Mesendoderm (in vitro differentiated cells): ENCODE measurements at places on chromosomes 7 and 10.

- DNase-seq, result no peak
- H3K27me3 ChIP-seq, result no peaks in the 10 kb centered on the region
- H3K36me3 ChIP-seq, result no peaks in the 10 kb centered on the region
Measured at GRCh38 chr7:66297579-66297978, 92.4 kb downstream of the TPST1 start.

- DNase-seq, result no peak
- no peaks in the 10 kb centered on the region for H3K27me3 ChIP-seq
- no peaks in the 10 kb centered on the region for H3K4me1 ChIP-seq
- no peak overlapping the region for H3K27ac ChIP-seq
- no peaks in the 10 kb centered on the region for H3K36me3 ChIP-seq
- H3K4me3 ChIP-seq, result no peak overlapping the region
Measured at GRCh38 chr7:2894118-2894940, 50.2 kb upstream of the GNA12 start.

DNA sequence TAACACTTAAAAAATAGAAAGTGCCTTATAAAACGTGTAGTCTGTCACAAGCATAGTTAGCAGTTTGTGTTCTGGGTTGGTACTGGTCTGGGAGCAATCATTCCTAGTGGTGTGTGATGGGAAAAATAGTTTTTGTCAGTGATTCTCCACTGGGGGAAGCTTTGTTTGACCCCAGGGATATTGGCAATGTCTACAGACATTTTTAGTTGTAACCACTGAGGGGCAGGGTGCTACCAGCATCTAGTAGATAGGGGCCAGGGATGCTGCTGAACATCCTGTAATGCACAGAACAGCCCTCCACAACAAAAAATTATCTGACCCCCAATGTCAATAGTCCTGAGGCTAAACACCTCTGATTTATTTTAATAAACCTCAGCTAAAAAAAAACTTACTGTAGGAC is 51.6 kb upstream of the CREB5 start:
- H3K4me3 ChIP-seq, result no peak overlapping the region
- DNase-seq, result peak; percentile 38
- no peaks in the 10 kb centered on the region for H3K27me3 ChIP-seq
- H3K4me1 ChIP-seq, result no peaks in the 10 kb centered on the region
- H3K27ac ChIP-seq, result no peak overlapping the region

GRCh38 chr7:1240517-1241257 is 8.0 kb downstream of the UNCX start:
- H3K4me3 ChIP-seq, result no peak overlapping the region
- no peaks in the 10 kb centered on the region for H3K36me3 ChIP-seq
- peaks cover 93% of the 10 kb centered on the region for H3K27me3 ChIP-seq
- peak; percentile 58 for DNase-seq

GRCh38 chr10:75272896-75273295 is 37.1 kb upstream of the COMTD1 start:
- no peak overlapping the region for H3K27ac ChIP-seq
- no peaks in the 10 kb centered on the region for H3K27me3 ChIP-seq
- no peak overlapping the region for H3K4me3 ChIP-seq
- H3K4me1 ChIP-seq, result no peaks in the 10 kb centered on the region
- no peaks in the 10 kb centered on the region for H3K36me3 ChIP-seq
- DNase-seq, result no peak

GRCh38 chr7:69246758-69247157 is 351.5 kb upstream of the AUTS2 start:
- peaks cover 2% of the 10 kb centered on the region for H3K4me1 ChIP-seq
- no peak overlapping the region for H3K27ac ChIP-seq
- peaks cover 2% of the 10 kb centered on the region for H3K27me3 ChIP-seq
- no peak for DNase-seq
- H3K36me3 ChIP-seq, result no peaks in the 10 kb centered on the region
- no peak overlapping the region for H3K4me3 ChIP-seq

- no peaks in the 10 kb centered on the region for H3K4me1 ChIP-seq
- no peak for DNase-seq
- H3K27ac ChIP-seq, result no peak overlapping the region
- H3K27me3 ChIP-seq, result no peaks in the 10 kb centered on the region
- H3K4me3 ChIP-seq, result peak overlapping the region; percentile 99
- peaks cover 2% of the 10 kb centered on the region for H3K36me3 ChIP-seq
Measured at GRCh38 chr10:68333440-68334431, 1.0 kb upstream of the PBLD start.

- no peaks in the 10 kb centered on the region for H3K27me3 ChIP-seq
- no peak overlapping the region for H3K4me3 ChIP-seq
- no peak overlapping the region for H3K27ac ChIP-seq
Measured at GRCh38 chr7:90896458-90896857, 300.3 kb downstream of the CDK14 start.

- no peak overlapping the region for H3K27ac ChIP-seq
- no peaks in the 10 kb centered on the region for H3K4me1 ChIP-seq
- H3K27me3 ChIP-seq, result no peaks in the 10 kb centered on the region
- H3K36me3 ChIP-seq, result no peaks in the 10 kb centered on the region
- H3K4me3 ChIP-seq, result no peak overlapping the region
Measured at GRCh38 chr7:158976468-158976848, 120.1 kb downstream of the DYNC2I1 start.

- H3K4me3 ChIP-seq, result no peak overlapping the region
- H3K27ac ChIP-seq, result no peak overlapping the region
- DNase-seq, result no peak
- H3K27me3 ChIP-seq, result no peaks in the 10 kb centered on the region
Measured at GRCh38 chr10:72133517-72133916, 45.2 kb upstream of the SPOCK2 start.

GRCh38 chr10:9681655-9682054 is 1336.0 kb upstream of the CELF2 start:
- H3K27me3 ChIP-seq, result no peaks in the 10 kb centered on the region
- H3K36me3 ChIP-seq, result no peaks in the 10 kb centered on the region
- no peak overlapping the region for H3K4me3 ChIP-seq
- no peak for DNase-seq

DNA sequence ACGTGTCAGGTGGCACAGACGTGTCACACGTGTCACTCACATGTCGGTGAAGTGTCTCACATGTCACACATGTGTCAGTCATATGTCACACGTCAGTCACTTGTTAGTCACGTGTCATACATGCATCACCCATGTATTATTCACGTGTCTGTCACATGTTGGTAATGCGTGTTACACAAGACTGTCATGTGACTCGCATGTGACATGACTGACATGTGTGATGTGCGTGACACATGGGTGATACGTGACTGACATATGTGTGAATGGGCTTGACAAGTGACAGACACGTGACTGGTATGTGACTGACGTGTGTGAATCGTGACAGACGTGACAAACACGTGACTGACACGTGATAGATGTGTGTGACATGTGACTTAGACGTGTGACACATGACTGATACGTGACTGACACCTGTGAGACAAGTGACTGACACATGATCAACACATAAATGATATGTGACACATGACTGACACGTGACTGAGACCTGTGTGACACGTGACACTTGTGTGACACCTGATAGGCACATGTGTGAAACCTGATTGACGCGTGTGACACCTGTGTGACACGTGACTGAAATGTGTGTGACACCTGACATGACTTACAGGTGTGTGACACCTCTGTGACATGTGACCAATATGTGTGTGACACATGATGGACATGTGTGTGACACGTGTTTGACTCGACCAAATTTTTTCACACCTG is 56.1 kb downstream of the ZNF92 start:
- H3K27ac ChIP-seq, result no peak overlapping the region
- no peaks in the 10 kb centered on the region for H3K4me1 ChIP-seq
- no peaks in the 10 kb centered on the region for H3K36me3 ChIP-seq
- no peaks in the 10 kb centered on the region for H3K27me3 ChIP-seq

DNA sequence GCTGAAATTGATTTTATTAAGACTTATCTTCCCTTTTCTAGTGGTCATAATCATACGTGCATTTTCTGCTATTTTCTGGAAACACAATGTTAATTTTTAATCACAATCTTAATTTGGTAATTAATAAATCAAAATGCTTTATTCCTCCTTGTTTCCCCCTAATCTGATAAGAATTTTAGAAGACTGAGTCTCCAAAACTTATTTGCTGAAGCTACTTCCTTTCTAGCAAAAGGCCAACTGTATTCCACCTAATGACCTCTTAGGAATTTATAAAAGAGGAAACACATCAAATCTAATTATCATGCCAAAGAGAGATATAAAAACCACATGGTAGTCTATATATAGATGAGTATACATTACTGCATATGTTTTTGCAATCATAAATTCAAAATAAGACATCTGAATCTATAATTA is 140.6 kb downstream of the GNAI1 start:
- H3K27ac ChIP-seq, result no peak overlapping the region
- H3K27me3 ChIP-seq, result no peaks in the 10 kb centered on the region
- H3K36me3 ChIP-seq, result no peaks in the 10 kb centered on the region
- no peak overlapping the region for H3K4me3 ChIP-seq

DNA sequence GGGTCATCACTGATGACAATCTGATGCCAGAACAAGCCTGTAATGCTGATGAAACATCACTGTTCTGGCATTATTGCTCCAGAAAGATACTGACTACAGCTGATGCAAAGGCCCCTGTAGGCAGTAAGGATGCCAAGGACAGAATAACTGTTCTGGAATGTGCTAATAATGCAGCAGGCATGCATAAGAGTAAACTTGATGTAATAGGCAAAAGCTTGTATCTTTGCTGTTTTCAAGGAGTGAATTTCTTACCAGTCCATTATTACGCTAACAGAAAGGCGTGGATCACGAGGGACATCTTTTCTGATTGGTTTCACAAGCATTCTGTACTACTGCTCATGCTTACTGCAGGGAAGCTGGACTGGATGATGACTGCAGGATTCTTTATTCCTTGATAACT is 18.7 kb downstream of the LCOR start:
- H3K4me1 ChIP-seq, result no peaks in the 10 kb centered on the region
- peak; percentile 42 for DNase-seq
- H3K36me3 ChIP-seq, result no peaks in the 10 kb centered on the region
- no peak overlapping the region for H3K4me3 ChIP-seq
- no peak overlapping the region for H3K27ac ChIP-seq

- no peak overlapping the region for H3K4me3 ChIP-seq
- no peaks in the 10 kb centered on the region for H3K27me3 ChIP-seq
- no peak overlapping the region for H3K27ac ChIP-seq
- no peaks in the 10 kb centered on the region for H3K4me1 ChIP-seq
- H3K36me3 ChIP-seq, result no peaks in the 10 kb centered on the region
Measured at GRCh38 chr10:112497347-112497950, 50.4 kb downstream of the VTI1A start.

GRCh38 chr10:45023426-45023825 is 22.7 kb downstream of the ZNF22 start:
- H3K36me3 ChIP-seq, result no peaks in the 10 kb centered on the region
- H3K4me1 ChIP-seq, result no peaks in the 10 kb centered on the region
- H3K27ac ChIP-seq, result no peak overlapping the region
- DNase-seq, result no peak

DNA sequence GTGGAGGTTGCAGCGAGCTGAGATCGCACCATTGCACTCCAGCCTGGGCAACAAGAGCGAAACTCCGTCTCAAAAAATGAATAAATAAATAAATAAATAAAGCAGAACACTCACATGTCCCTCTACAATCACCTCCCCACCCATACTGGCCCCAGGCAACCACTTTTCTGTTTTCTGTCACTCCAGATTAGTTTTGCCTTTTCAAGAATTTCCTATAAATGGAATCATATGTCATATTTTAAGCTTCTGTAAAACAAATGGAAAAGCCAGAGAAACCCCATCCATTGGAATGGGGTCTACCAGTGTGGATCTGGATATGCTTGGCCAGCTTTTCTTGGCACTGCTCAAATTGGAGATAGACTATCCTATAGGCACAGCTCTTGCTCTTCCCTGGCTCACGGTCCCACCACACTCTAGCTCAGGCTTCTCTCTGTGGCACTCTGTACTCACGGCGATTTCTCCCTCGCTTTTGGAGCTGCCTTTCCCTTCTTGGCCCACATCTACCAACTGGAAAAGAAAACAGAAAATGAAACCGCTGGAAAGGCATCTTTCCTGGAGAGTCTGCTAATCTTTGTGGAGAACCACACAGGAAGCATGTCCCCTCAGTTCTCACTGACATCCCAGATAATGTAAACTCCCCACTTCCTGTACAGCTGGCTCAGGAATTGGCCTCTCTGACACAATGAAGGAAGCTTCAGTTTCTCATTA is 210.1 kb downstream of the JCAD start:
- H3K36me3 ChIP-seq, result no peaks in the 10 kb centered on the region
- H3K4me3 ChIP-seq, result no peak overlapping the region
- H3K27me3 ChIP-seq, result no peaks in the 10 kb centered on the region
- no peaks in the 10 kb centered on the region for H3K4me1 ChIP-seq

DNA sequence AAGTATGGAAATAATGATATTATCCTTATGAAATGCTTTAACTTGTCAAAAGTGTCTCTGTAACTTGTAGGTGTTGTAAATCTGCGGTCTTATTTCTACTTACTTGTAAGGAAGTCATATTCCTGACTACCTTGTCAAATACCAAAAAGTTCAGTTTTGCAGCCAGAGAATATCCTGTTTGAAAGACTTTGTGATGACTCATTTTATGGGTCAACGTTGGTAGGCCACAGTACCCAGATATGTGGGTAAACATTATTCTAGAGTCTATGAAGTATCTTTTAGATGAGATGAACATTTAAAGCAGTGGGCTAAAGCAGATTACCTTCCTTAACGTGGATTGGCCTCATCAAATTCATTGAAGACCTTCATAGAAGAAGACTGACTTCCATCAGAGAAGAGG is 195.3 kb downstream of the PPP1R9A start:
- H3K36me3 ChIP-seq, result no peaks in the 10 kb centered on the region
- no peaks in the 10 kb centered on the region for H3K4me1 ChIP-seq
- H3K27ac ChIP-seq, result no peak overlapping the region

GRCh38 chr7:116334555-116334954 is 124.2 kb downstream of the TES start:
- H3K27ac ChIP-seq, result no peak overlapping the region
- no peaks in the 10 kb centered on the region for H3K36me3 ChIP-seq

GRCh38 chr10:82162549-82163195 is 287.7 kb downstream of the NRG3 start:
- H3K27ac ChIP-seq, result no peak overlapping the region
- H3K4me3 ChIP-seq, result no peak overlapping the region
- no peaks in the 10 kb centered on the region for H3K36me3 ChIP-seq
- no peak for DNase-seq
- no peaks in the 10 kb centered on the region for H3K4me1 ChIP-seq

DNA sequence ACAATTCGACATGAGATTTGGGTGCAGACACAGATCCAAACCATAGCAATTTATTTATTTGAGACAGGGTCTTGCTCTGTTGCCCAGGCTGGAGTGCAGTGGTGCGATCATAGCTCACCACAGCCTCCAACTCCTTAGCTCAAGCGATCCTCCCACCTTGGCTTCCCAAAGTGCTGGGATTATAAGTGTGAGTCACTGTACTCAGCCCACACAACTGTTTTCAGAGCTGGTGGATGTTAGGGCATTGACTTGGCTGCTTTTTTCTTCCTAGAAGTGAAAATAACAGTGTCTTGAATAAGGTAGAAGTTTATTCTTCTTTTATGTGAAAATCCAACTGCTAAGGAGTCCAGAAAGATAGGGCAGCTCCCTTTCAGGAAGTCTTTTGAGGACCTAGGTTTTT is 132.1 kb downstream of the CCDC3 start:
- H3K4me3 ChIP-seq, result no peak overlapping the region
- H3K27me3 ChIP-seq, result no peaks in the 10 kb centered on the region
- no peaks in the 10 kb centered on the region for H3K36me3 ChIP-seq
- H3K27ac ChIP-seq, result no peak overlapping the region
- H3K4me1 ChIP-seq, result no peaks in the 10 kb centered on the region
- DNase-seq, result no peak
